ENCODE measurements at places on chromosomes 7 and 10.

DNA sequence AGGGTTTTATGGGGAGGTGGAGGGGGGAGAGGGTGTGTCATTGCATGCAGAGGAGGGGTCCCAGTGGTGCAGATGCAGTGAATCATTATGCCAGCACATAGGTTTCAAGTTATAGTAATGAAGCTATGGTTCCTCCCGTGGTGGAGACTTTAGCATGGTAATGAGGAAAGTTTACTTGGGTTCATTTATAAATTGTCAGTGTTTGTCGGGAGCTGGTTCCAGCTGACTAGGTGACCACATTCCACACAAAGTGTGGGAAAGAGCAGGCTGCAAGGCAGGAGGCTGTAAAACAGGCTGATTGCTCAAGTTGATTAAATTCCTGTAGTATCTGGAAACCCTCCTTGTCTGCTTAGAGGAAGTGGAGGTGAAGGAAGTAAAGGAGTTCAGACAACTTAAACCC, 78.9 kb downstream of the SRI start:
- no peak for DNase-seq

DNA sequence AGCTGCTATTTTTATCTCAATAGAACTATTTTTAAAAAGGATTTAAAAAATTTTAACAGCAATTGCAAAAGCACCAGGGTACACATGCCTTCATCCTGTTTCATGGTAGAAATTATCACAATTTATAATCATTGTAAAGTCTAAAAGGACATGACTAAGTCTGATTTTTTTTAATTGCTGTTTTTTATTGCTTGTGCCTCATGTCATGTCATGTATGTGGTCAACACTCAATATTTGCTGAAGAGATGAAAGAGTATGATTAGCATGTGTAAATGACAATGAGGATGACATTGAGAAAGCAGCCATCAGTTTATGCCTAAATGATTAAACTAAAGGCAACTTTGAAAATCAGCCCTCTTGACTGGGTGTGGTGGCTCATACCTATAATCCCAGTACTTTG, 74.8 kb downstream of the GPR37 start:
- no peak for DNase-seq

GRCh38 chr10:128489324-128490247, 363.4 kb upstream of the MKI67 start:
- no peak for DNase-seq

- DNase-seq = no peak
These were observed 115.0 kb upstream of the KIF5B start for GRCh38 chr10:32171204-32171603.

GRCh38 chr10:79608505-79609375, 2.0 kb upstream of the SFTPA1 start:
- DNase-seq = no peak

GRCh38 chr10:122349758-122350369, 24.6 kb upstream of the PLEKHA1 start:
- DNase-seq = no peak

- no peak for DNase-seq
These were observed 72.8 kb downstream of the SHOC2 start for GRCh38 chr10:110992006-110992800.

GRCh38 chr10:53379956-53380355, 607.4 kb upstream of the MBL2 start:
- no peak for DNase-seq

DNA sequence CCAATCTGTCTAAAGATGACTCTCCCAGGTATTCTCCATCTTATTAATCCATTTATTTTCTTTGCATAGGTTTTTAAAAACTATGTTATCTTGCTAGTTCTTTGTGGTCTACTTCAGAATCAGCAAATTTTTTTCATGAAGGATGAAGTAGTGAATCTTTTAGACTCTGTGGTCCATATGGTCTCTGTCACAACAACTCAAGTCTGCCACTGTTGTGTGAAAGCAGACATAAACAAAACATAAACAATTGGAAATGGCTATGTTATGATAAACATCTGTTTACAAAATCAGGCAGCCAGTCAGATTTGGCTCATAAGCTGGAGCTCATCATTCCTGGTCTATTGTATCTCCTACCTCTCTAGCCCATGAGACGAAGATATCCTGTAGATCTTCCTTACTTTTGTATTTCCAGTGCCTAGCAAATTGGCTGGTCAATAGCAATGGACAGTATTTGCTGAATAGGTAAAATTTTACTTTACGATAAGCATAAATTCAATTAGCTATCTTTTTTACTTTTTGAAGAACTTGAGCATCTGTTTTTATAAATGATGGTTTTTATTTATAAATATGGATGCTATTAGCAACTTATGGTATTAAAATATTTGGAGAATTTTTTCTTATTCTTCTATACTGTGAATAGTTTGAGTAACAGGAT, 104.6 kb upstream of the SGCE start:
- no peak for DNase-seq

GRCh38 chr10:30911303-30911863, 120.3 kb downstream of the ZNF438 start:
- no peak for DNase-seq

- peak; percentile 50 for DNase-seq
These were observed 4.3 kb upstream of the ELFN1 start for GRCh38 chr7:1665549-1666316.

DNA sequence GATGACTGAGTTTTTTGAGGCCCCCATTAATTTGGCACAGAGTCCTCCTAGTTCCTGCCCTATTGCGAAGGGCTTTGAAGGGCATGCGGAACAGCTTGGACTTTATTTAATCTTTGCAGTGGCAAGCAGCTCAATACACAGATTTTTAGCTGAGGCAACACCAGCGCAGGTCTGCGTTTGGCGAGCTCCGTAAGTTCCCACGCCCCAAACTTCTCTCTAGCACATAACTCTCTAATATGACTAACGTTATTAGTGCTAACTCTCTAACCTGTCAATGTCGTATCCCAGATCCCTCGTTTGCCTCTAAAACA, 366 bp upstream of the TAF3 start:
- no peak for DNase-seq

GRCh38 chr10:64523065-64523759, 1002.0 kb downstream of the REEP3 start:
- DNase-seq = no peak

DNA sequence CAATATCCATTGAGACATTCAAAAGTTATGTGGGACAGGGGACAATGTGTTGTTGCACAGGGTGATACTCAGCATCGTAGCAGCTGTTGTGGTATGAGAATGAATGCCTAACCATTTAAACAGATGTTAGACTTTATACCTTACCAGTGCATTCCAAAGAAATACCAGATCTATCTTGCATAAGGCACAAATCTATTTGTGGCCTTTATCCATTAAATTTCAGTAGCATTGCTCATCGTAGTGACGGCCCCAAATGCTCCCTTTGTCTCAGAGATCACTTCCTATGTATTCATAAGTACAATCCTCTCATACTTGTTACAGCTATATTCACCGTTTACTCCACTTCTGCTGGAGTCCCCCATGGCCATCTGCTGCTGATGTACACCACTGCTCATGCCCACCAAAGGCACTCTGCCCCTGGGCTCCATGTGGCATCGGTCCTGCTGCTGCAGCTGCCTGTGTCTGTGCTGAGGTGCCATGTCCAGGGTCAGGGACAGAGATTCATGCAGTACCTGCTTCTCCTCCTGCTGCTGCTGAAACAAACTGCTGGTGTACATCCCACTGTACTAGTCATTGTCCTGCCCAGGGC, 96.3 kb downstream of the CPED1 start:
- DNase-seq = no peak

DNA sequence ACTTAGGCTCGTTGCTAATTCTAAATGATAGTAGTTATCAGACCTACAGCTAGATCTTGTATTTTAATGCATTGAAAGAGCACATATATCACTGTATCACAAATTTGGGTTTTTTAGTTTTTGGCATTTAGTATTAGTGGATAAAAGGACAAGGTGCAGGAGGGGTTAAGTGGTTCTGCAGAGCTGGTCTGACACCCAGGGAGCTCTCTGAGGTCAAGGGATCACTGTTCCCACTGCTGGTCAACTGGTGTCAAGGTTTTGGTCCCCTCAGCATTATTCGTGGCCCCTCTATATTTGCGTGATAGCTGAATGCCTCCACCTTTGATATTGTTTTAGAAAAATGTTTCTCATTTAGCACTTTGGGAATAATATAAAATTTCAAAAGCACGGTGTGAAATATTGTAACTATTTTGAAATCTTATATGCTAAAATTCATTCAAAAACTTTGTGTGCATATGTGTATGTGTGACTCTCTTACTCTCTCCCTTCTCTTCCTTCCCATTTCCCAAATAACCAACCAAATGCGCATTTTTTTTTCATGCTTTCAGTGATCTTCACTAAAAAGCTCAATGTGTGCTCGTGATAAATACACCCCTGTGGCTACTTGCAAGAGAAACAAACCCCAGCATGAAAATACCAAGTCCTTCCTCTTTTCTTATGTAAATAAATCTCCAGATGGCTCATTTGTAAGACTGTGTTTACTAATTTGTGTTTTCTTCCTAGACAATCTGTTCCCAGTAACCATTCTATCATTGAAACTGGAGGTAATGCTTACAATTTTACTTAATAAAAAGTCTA, 309.2 kb downstream of the FGFR2 start:
- no peak for DNase-seq

GRCh38 chr10:85635650-85636049, 730.9 kb downstream of the GRID1 start:
- DNase-seq = no peak

DNA sequence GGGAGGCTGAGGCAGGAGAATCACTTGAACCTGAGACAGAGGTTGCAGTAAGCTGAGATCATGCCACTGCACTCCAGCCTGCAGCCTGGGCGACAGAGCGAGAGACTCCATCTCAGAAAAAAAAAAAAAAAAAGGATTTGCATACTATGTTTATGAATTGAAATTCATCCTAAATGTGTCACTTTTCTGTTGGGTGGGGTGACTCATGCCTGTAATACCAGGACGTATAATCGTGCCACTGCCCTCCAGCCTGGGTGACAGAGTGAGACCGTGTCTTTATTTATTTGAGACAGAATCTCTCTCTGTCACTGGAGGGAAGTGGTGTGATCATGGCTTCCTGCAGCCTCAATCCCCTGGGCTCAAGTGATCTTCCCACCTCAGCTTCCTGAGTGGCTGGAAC, 5.8 kb downstream of the ZNF212 start:
- DNase-seq = no peak

- no peak for DNase-seq
These were observed 215.8 kb downstream of the FOXP2 start for GRCh38 chr7:114630201-114630990.

GRCh38 chr10:22625516-22626290, 88.7 kb downstream of the PIP4K2A start:
- no peak for DNase-seq

DNA sequence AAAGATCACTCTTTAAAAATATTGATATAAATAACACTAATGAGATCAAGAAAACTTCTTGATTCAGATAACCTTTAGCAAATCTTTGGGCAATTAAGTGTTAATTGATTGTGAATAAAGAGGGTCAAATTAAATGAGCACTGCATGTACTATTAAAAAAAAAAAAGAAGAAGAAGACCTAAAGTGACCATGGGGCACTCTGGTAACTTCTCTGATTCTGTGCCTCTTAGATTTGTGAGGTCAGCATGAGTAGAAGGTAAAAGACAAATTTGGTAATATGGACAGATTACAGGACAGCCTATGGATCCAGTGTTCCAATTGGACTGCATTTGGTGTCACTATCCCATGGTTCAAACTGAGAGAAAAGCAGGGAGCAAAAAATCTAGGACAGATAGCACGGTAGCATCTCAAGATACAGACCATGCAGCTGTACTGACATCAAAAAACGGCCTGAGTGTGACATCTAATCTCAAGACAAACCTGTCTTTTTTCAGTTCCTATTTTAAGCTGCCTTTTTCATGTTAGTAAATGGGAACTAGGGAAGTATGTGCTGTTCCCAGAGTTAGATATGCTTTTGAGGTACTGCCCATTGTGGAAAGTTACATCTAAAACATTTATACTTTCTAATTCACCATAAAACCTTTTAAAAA, 128.0 kb downstream of the KCND2 start:
- no peak for DNase-seq

DNA sequence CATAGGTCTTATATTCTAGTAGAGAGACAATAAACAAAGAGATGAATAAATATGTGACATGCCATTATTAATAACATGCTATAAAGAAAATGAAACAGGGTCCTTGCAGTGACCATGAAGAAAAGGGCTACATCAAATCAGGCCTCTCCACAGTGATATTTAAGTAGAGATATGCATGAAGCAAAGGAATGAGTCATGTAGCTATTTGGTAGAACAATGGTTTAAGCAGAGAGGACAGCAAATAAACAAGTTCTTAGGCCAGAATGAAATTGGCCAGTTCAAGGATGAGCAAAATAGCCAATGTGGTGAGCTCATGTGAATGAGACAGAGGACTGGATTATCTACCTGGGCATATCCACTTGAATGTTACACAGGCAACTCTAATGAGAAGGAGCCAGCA, 172.2 kb upstream of the FERD3L start:
- no peak for DNase-seq

- DNase-seq = no peak
These were observed 541.6 kb upstream of the NRP1 start for GRCh38 chr10:33875924-33876583.

DNA sequence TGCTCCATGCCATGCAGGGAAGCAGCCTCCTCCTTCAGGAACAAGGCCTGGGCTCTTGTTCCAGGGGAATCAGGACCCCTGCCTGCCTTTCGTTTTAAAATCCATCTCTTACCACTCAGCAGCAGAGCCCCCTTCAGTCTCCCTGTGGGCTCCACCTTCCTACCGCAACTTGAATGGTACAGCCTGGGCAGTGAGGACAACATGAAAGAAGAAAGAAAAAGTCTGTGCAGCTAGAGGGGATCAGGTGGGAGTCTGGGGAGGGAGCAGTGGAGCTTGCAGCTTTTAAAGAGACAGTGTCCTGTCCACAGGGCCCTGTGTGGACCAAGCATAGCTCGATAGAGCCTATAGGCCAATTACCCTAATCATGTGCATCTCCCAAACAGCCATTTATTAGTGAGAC, 3.7 kb downstream of the PLXNA4 start:
- no peak for DNase-seq

DNA sequence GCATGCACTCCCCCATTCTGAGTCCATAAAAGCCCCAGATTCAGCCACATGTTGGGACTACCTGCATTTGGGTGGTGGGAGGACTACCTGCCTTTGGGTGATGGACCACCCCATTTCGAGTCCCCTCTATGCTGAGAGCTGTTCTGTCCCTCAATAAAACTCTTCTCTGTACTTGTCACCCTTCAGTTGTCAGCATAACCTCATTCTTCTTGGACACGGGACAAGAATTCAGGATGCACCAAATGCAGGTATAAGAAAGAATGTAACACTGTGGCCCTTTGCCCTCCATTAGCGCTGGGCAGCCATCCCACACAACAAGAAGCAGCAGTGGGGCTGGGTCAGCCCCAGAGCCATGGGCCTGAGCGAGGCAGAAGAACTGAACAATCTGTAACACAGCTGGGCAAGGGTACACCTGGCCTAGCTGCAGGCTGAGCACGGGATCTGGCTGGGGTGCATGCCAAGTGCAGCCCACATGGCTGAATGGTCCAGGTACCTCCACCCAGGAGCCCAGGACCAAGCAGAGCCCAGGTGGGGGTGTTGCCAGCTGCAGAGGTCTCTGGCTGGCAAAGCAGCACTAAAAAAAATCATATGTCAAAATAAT, 1344.3 kb upstream of the LRRTM3 start:
- DNase-seq = no peak

GRCh38 chr7:117780832-117781231, 92.4 kb downstream of the CTTNBP2 start:
- DNase-seq = no peak
